ENCODE measurements at places on chromosomes 11 and 22.

- no peak for DNase-seq
Observed at GRCh38 chr11:47918882-47919495, 61.4 kb upstream of the PTPRJ start.

DNA sequence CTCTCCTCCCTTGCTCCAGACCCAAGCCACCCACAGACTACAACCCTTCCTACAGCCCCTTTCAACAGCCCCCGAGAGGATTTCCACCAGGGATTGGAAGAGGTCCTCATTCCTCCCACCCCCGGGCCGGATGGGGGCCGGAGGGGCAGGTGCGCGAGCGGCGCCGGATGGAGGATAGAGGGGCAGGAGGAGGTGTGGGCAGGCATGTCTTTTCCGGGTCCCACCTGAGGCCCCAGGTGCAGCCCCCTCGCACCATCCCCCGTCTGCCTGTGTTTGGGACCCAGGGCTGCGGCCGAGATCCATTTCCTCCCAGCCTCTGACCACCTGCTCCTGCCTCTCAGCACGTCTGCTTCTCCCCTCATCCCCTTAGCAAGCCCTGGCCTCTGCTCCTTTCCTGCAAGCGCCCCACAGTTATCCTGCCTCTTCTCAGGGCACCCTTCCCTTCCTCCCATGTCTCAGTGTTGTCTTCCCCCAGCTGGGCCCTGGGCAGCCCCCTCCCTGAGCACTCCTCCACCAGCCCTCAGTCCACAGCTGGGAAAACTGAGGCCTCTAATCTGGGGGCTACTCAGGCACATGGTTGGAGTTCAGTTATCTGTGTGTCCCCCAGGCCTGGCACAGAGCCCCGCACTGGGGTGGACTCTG lies 19.3 kb upstream of the CBX7 start:
- no peak for DNase-seq

DNA sequence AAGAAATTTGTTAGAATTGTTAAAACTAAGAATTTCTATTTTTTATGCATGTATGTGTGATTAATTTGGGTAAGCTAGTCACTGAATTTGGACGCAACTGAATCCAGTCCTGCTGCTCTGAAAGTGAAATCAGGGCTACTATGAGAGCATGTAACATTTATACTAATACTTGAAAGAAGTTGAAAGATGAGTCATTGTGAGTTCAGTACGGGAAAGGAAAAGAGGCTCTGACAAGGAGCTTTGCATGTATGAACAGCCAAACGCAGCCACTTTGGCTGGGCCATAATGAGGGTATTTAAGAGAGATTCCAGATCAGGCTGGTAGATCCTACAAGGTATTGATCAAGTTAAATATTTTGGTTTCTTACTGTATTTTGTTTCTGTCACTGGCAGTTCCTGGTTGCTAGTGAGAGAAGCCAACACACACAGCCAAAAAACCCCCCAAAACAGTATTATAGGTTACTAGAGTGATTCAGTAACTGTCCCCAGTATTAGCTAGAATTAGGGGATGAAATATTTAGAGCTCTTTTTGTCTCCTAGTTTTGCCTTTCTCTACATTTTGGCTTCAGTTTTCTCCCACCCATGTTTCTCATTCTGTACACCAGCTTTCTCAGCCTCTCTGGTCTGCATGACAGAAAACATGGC lies 14.1 kb downstream of the AASDHPPT start:
- DNase-seq, result no peak

GRCh38 chr22:42268852-42269410 lies 1.5 kb downstream of the TCF20 start:
- no peak for DNase-seq

- DNase-seq, result no peak
Observed at GRCh38 chr22:48493733-48494132, 1333.9 kb downstream of the BRD1 start.

- DNase-seq, result peak; percentile 70
Observed at GRCh38 chr11:118928870-118929500, 3.3 kb upstream of the BCL9L start.

DNA sequence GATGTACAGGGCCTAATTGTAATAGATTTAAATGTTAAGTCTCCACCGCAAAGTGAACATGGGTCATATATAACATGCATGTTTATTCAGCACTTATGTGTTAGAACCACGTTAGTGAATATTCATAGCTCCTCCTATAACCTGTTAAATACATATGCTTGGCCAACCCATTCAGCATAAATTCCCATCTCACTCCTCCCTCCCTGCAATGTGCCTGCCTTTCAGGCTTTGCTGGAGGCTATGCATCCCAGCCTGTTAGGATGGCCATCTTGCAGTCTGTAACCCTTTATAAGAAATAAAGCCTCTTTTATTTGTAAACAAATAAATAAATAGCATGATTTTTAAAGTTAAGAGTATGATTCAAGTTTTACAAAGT lies 1.7 kb upstream of the OOSP4A start:
- DNase-seq, result no peak

DNA sequence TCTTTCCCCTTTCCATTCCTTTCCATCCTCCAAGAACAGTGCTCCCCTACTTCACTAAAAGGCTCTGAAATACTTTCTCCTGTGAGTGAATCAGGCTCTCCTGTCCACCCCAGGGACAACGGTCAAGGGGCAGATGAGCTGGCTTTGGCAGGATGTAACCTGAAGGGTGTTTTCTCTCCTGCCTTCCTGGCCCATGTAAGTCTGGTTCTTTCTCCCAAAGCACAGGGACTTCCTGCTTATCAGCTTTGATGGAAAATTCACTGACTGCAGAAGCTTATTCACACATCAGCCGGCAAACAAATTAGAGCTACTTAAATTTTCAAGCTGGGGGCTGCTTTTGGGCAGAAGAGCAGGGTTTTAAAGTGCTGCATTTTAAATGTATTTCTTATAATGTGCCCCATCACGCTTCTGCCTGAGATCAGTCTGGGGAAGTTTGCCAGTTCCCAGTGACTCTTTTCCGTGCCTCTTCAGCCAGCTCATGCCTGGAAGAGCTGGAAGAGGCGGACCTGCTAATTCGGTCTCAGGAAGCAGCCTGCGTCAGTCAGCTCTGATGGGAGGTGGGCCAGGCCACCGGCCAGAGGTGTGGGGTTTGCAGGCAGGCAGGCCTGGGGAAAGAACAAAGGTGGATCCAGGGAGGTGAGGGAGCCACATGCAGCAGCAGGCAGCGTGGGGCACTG lies 140.4 kb upstream of the TBCEL start:
- peak; percentile 37 for DNase-seq

GRCh38 chr11:11572386-11572785 lies 49.4 kb downstream of the GALNT18 start:
- DNase-seq, result no peak

DNA sequence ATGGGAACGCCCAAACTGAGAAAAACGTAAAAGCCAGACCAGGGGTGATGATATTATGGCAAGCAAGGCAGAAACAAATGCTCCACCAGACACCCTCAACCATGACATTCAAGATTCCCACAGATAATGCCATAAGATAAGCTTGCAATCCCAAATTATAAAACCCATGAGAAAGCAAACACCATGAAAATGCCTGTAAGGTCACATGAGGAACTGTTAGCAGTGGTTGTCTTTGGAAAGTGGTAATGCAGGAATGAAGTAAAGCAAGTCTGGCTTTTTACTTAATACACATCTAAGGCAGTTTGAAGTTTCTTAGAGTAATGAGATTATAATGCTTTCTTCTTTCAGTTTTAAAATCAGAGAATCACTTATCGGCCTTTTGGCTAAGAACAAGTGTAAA lies 111.0 kb downstream of the MN1 start:
- no peak for DNase-seq

DNA sequence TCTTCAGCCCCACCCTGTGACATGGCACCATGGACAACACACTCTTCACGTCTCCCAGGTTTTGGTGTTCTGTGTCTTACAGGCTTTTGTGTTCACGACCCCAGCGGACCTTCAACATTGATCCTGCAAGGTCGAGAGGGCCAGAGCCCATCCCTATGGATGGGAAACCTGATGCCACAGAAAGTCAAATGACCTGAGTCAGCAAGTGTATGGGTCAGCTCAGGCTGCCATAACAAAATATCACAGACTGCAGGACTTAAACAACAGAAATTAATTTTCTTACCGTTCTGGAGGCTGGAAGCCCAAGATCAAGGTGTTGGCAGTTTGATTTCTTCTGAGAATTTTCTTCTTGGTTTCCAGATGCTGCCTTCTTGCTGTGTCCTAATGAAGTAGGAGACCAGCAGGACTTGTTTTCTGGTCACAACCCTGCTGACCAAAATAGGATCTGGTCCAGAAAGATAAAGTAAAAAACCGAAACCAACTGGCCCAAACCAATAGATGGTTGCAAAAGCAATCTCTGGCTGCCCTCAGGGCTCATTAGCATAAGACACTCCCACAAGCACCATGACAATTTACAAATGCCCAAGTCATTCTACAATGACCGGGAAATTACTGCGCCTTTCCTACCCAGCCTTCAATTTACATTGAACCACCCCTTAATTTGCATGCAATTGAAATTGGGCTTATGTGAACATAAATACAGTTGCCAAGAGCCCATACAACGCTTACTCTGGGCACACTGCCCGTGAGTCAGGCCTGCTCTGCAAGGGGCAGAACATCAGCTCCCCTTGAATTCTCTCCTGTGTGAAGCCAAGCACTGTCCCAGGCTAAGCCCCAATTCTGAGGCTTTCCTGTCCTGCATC lies 113.9 kb downstream of the RPS6KA4 start:
- DNase-seq, result no peak

DNA sequence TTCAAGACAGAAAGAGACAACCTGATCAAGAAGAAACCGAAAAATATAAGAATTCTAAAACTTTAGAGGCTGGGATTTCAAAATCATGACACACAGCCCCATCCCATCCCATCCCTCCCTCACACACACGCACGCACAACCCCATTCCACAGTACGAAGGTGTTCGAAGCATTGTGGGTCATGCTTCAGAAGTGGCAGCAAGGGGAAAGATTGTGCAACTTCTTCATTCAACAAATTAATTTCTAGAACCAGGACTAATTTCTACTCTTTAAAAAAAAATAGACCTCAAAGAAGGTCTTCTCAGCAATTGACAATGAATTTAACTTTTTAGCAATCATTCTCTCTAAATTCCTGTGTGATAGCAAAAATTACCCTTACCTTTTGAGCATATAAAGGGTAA lies 867 bp downstream of the SPA17 start:
- no peak for DNase-seq

DNA sequence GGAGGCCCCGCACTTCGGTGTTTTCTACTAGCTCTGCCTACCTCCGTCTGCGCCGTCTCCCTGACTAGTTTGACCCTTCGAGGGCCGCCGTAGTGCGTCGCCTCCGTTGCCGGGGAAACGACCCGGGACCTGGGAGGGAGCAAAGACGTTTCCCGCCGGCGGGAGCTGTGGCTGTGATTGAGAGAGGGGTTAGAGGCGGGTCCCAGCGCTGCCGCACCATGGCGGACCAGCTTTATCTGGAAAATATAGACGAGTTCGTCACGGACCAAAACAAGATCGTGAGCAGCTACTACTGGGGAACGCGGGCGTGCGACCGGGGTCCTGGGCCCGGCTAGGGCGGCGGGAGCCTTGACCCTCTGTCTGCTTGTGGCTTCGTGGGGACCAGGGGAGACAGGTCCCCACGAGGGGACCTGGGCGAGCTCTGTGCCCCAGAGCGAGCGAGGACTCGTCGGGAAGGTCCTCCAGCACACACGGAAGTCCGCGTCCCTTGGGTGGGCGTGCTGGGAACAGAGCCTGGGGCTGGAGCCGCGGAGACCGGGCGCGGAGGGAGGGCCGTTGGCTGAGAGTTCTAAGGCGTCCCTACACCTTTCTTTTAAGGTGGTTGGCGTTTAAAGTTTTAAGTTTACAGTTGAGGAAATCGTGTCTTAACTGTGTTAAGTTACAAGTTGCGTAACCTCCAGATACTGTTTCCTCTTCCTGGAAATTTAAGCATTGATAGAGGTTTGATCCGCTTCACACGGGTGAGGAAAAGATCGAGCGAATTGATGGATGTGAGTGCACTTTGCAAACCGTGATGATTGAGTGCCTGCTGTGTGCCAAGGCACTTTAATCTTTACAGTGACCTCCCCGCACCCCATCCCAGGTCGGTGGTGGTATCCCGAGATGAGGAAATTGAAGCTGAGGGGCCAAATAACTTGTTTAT lies at the start of gene POLD3:
Gene POLD3 (plus strand): TSS at position 142 of the 922 bp plus-strand sequence. CDS start 77 bp downstream, at position 219.
- DNase-seq, result peak; percentile 91

DNA sequence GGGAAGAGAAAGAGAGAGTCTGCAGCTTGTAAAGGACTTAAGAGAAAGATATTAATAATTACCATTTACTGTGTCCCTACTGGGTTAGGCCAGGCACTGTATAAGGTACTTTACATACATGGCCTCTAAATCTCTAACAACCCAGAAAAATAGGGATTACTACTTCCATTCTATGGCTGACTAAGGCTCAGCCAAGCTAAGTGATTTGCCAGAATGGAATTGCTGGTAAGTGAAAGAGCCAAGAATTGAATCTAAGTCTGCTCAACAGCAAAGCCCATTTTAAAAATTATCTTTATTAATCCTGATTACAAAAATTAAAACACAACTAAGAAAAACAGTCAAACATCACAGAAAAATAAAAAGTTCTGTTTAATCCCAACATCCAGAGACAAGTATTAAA lies 21.4 kb downstream of the XRRA1 start:
- no peak for DNase-seq

Measured in uterus (tissue), 4 donors.